ENCODE measurements at places on chromosomes 13 and 19. TPM values are rescaled to one million over a fixed set of nuclear protein-coding genes. Genes with fewer than 3 reads are reported as not detected.

DNA sequence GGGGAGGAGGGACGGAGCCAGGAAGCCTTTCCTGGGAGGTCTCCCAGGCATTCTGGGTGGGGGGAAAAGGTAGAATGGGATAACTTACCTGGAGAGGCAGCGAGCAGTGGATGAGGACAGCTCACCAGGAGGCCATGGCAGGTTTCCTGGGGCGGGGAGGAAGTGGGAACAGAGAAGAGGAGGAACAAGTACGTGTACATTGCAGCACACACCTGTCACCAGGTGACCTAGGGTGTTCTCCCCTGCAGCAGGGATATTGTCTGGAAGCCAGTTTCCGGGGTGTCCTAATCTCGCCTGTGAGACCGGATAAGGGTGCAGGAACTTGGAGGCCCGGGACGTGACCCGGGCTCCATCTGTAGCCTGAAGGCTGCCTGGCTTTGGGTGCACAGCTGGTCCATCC, at the start of gene FUT3:
Gene FUT3 (minus strand): TSS at position 148 of the 400 bp plus-strand sequence.
- H3K4me3 ChIP-seq = no peak within 1 kb of the TSS
- H3K4me1 ChIP-seq = no peaks in the 10 kb centered on the region
- DNase-seq = peak; percentile 39

DNA sequence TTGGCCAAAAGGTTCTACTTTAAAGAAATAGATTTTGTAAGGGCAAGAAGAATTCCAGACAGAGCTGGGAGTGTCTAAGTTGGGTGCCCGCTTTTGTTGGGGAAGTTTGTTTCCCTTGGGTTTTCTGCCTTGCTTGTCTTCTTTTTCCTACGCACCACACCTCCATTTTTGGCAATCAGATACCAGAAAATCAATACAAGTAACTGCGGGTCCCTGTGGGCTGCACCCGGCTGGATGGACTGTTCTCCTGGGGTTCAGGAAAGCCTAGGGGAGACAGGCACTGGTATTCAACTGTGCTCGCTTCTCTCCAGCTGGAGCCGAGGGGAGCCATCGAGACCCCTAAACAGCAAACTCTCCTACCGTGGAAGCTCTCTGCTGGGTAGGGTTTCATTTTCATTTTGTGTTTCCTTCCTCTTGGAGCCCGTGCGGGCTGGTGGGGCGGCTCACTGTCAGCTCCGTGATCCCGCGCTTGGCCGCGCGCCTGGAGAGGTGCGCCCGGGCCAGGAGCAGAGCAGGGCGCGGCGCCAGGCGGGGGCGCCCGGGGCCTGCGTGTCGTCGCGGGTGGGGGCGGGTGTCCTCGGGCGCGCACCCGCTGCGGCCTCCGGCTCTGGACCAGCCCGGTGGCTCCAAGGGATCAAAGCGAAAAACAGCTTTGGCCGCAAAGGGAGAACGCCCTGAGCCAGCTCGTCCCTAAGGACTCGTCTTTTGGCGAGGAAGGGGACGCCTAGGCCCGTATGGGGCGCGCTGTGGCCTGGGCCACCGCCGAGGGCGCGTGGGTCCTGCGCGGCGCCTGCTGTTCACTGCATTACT, 347.2 kb downstream of the ZNF536 start:
- H3K36me3 ChIP-seq = no peaks in the 10 kb centered on the region
- no peaks in the 10 kb centered on the region for H3K27me3 ChIP-seq
- H3K4me1 ChIP-seq = peaks cover 3% of the 10 kb centered on the region
- no peak overlapping the region for H3K27ac ChIP-seq
- peak overlapping the region; percentile 72 for H3K4me3 ChIP-seq

DNA sequence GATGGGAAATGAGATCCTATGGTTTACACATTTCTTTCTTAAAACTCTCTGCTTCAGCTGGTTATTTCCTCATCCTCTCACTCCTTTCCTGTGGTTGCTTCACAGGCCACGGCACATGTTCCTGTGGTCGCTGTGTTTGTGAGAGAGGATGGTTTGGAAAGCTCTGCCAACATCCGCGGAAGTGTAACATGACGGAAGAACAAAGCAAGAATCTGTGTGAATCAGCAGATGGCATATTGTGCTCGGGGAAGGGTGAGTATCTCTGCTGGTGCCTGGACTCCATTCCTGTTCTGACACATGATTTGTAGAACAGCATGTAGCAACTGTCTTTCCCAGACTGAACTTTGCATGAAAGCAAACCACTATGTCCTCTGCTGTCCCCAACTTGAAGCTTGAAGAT, 254.2 kb downstream of the ITGBL1 start:
- H3K36me3 ChIP-seq = peaks cover 43% of the 10 kb centered on the region
- peak; percentile 91 for DNase-seq
- no peaks in the 10 kb centered on the region for H3K27me3 ChIP-seq

GRCh38 chr13:29810145-29810742, 40.2 kb downstream of the UBL3 start:
- no peak overlapping the region for H3K4me3 ChIP-seq
- no peak overlapping the region for H3K27ac ChIP-seq
- H3K27me3 ChIP-seq = no peaks in the 10 kb centered on the region
- H3K36me3 ChIP-seq = no peaks in the 10 kb centered on the region
- no peak for DNase-seq
- H3K4me1 ChIP-seq = peaks cover 3% of the 10 kb centered on the region

DNA sequence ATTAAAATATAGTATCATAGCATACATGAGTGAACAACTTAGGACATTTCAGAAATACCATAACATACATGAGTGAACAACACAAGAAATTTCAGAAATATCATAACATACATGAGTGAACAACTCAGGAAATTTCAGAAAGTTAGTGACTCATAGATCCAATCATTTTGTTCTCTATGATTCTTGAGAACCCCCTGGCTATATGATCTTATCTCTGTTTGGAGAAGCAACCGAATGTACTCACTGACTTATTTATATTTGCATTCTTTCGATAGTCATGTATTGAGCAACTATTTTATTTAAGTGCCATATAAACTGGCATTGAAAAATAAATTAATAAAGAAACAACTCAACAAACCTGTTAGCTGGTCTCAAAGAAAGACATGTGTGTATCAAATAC, 251.1 kb downstream of the EFNB2 start:
- H3K27me3 ChIP-seq = no peaks in the 10 kb centered on the region
- H3K27ac ChIP-seq = no peak overlapping the region
- H3K36me3 ChIP-seq = no peaks in the 10 kb centered on the region
- no peak overlapping the region for H3K4me3 ChIP-seq
- peak; percentile 52 for DNase-seq
- no peaks in the 10 kb centered on the region for H3K4me1 ChIP-seq

DNA sequence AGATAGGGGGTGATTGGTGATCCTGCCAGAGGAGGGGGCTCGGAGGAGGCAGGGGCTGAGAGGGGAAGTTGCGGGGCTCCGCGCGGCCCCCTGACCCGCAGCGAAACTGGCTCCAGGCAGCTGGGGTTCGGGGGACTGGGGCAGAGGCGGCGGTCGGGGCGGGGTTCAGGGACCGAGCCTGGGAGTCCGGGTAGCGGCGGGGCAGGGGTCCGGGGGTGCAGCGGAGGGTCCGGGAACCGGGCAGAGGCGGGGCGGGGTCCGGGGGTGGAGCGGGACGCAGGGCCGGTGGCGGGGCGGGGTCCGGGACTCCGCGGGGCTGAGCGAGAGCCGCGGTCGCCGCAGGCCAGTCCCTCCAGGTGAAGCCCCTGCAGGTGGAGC, 1.2 kb downstream of the MADCAM1 start:
- no peaks in the 10 kb centered on the region for H3K36me3 ChIP-seq
- H3K4me3 ChIP-seq = no peak overlapping the region
- H3K27me3 ChIP-seq = peaks cover 21% of the 10 kb centered on the region
- H3K27ac ChIP-seq = no peak overlapping the region
- peak; percentile 62 for DNase-seq

The FBXO46 gene
- 8.0 TPM for total RNA-seq

The SRRM5 gene
- not detected for total RNA-seq

The EBI3 gene
- total RNA-seq = not detected

All from osteoblast (primary cell).